ENCODE measurements at places on chromosomes 16 and 17.

GRCh38 chr17:22278302-22279275 lies 586.3 kb downstream of the KCNJ18 start:
- DNase-seq = no peak

- no peak for DNase-seq
Observed at GRCh38 chr17:29574732-29575510, 6.4 kb downstream of the TP53I13 start.

DNA sequence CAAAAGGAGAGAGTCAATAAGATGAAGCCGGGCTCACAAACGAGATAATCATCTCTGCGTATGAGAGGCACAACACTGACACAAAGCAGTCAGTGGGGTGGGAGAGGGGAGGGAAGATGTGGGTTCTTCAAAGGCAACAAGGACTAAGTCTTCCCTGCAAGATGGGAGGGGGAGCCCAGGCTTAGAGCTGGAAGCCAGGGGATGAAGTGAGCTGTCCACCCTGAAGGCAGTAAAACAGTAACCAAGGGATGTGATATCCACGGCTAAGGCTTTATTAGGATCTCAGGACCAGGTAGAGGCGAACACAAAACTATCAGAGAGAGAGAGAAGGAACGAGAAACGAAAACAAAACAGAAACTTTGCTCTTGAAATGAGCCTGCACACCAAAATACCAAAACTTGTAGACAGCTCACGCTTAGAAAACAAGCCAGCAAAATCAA lies 115.9 kb downstream of the DYNLRB2 start:
- no peak for DNase-seq

- DNase-seq = no peak
Observed at GRCh38 chr16:75379339-75379738, 54.0 kb downstream of the CFDP1 start.

DNA sequence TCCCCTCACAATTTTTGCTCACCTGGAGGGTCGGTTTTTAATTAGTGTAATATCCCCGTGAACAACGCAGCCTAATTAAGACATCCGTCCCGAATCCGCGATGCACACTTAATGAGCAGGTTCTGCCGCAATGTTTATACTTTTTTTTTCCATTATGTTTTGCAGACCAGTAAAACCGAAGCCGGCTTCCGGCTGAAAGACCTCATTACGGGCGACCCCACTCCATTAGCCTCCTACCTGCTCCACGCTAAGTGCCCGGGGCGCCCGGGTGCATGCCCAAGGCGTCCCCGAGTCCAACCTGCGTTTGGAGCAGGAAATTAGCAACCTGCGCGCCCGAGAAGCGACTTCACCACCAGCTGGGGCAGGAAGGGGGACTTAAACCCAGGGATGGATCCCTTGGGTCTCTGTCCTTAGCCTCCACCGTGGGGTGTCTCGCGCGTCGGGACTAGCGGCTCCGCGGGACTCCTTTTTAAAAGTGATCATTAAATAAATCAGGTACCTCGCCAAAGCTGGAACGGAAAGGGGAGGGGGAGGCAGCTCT lies 1.7 kb downstream of the RBFOX3 start:
- DNase-seq = no peak

- DNase-seq = no peak
Observed at GRCh38 chr16:74596586-74596985, 10.3 kb downstream of the GLG1 start.

DNA sequence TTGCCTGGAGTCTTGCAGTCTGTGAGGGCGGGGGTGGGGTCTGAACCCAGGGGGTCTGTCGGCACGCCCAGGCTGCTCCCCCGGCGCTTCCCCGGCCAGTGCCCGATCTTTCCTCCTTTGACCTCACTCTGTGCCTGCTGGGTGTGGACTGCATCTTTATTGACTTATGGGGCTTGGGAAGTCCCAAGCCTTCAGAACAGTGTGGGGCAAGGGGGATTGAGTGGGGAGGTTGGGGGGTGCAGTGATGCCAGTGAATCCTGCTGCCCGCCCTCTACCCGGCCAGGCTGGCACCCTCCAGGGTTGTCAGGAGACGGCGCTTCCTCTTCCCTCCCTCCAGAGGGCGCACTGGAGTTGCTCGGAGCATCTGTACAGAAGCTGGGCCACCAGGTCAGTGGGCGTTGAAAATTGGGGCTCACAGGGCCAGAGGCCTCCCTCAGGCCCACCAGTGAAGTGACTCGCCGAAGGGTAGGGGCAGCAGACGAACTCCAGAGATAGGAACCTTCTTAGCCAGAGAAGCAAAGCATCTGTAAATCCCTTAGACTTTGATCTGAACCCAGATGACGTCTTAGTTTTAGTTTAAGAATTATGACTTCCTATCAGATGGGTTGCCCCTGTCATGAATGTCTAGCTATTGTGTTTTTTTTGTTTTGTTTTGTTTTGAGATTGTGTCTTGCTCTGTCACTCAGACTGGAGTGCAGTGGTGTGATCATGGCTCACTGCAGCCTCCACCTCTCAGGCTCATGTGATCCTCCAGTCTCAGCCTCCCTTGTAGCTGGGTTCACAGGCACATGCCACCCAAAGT lies 184.8 kb upstream of the CIBAR2 start:
- DNase-seq = no peak

GRCh38 chr17:27549251-27549893 lies 81.6 kb upstream of the LGALS9 start:
- DNase-seq = no peak

- no peak for DNase-seq
Observed at GRCh38 chr17:45821147-45821546, 23.5 kb upstream of the SPPL2C start.

- peak; percentile 60 for DNase-seq
Observed at GRCh38 chr17:17235212-17236174, 1.5 kb downstream of the FLCN start.

DNA sequence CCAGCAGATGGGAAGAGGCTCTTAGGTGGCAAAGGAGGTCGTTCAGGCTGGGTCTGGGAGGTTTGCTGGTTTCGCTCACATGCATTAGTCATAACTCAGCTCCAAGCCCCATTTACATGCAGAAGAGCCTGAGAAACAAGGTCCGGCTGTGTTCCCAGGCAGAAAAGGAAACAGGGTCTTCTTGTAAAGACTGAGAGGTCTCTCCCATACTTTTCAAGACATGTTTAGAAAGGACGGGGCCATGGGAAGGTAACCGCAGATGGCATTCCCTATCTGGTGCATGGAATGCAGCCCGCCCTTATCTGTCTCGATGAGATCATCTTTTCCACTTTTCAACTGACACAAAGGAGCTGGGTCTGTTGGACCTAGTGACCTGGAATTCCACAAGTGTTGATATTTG lies 389.0 kb upstream of the CDH11 start:
- peak; percentile 53 for DNase-seq

GRCh38 chr17:74045608-74046280 lies 157.7 kb upstream of the RPL38 start:
- DNase-seq = no peak

DNA sequence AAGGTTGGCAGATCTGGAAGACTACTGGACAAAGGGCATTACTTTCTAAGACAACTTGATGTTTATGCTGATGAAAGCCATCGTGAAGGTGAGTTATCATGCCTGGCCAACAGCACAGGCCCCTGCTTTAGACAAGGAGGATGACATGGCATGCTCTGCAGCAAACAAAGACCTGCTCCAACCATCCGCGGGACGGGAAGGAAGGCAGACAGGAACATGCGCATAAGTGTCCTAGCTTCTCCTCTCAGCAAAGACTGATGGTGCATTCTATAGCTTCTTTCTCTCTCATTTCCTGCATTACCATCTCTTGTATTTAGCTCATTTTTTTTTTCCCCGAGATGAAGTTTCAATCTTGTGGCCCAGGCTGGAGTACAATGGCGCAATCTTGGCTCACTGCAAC lies 5.4 kb downstream of the NPLOC4 start:
- no peak for DNase-seq

DNA sequence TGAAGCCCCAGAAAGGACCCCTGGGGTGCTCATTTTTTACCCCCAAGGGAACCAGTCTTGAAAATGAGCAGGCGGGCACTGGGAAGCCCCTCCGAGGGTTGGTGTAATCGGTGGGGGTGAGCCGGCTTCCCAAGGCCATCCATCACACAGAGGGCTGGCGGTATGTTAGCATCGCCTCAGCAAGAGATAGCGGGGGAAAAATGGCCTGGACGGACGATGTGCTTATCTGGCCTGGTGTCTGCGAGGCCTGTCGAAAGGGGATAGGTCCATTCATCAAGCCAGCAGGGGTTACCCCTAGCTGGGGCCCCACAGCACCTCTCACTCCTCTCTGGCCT lies 188.9 kb downstream of the IRF8 start:
- DNase-seq = no peak

GRCh38 chr17:78353834-78354233 lies 6.0 kb downstream of the SOCS3 start:
- DNase-seq = no peak

GRCh38 chr16:85911251-85911930 lies 12.4 kb downstream of the IRF8 start:
- no peak for DNase-seq

DNA sequence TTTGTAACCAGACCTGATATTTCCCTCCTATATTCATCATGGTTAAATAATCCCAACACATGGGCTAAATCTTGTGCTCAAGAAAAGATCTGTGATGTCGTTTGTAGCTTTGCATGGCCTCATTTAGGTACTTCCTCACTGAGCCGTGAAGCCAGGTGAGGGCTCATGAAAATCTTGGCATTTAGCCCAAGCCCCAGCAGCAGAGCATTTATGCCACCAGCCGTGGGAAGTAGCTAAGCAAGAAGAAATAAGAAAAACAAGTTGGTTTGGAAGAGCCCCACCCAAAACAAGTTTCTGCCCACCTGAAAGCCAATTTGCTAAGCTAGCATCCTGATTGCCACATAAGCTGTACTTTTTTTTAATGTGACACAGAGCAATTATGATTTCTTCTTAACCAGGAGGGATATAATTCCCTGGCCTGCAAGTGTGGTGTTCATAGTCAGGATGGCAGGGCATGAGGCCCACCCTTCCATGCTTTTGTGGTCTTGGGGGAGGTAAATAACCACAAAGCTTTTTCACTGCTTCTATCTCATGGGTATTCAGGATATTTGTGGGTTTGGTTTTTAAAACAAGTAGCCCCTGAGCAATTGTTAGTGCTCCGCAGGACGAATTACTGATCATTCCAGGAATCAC lies 10.5 kb downstream of the TMIGD1 start:
- peak; percentile 18 for DNase-seq

DNA sequence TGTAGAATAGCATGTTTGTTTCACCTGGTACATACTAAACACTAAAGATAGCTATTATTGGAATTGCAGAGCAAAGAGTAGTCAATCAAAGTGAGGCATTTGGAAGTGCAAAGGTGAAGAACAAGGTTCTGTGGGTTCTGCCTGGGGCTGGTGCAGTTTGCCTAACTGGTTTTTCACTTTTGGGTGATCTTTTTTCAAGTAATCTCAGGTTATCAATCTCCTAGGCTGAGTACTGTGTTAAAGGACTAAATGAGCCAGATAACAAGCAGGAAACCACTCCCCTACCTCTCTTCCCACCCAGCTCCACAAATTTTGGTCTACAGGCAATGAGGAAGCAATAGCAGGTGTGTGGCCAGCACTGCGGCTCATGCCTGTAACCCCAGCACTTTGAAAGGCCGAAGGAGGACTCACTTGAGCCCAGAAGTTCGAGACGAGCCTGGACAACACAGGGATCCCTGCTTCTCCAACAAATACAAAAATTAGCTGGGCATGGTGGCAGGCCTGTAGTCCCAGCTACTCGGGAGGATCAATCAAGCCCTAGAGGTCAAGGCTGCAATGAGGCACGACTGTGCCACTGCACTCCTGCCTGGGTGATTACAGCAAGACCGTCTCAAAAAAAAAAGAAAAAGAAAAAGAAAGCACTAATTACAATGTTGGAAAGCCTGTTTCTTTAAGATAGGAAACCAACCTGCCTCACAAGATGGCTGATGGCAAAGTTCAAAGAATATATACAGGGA lies 2.0 kb upstream of the NTAN1 start:
- DNase-seq = no peak

GRCh38 chr17:43025766-43026537 lies 921 bp downstream of the RND2 start:
- no peak for DNase-seq

DNA sequence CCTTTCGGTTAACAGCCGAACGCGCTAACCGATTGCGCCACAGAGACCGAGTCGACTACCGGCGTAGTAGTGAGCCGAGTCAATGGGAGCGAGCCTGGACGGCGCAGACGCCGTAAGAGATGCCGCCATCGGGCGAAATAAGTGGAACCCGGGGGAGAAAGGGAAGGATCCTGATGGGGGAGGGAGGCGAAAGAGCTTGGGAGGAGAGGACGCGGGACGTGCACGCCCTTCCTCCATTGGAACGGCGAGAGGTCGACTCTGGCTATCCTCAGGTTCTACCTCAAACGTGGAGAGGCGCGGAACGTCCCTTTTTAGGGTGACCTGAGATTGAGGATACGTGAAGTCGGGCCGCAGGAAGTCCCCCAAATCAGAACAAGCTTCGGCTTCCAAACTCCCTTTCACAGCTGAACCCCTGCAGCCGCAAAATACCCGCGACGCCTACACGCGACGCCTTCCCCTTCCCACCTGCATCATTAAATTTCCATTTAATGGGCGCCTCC lies 683 bp upstream of the PSMB3 start:
- peak; percentile 60 for DNase-seq

DNA sequence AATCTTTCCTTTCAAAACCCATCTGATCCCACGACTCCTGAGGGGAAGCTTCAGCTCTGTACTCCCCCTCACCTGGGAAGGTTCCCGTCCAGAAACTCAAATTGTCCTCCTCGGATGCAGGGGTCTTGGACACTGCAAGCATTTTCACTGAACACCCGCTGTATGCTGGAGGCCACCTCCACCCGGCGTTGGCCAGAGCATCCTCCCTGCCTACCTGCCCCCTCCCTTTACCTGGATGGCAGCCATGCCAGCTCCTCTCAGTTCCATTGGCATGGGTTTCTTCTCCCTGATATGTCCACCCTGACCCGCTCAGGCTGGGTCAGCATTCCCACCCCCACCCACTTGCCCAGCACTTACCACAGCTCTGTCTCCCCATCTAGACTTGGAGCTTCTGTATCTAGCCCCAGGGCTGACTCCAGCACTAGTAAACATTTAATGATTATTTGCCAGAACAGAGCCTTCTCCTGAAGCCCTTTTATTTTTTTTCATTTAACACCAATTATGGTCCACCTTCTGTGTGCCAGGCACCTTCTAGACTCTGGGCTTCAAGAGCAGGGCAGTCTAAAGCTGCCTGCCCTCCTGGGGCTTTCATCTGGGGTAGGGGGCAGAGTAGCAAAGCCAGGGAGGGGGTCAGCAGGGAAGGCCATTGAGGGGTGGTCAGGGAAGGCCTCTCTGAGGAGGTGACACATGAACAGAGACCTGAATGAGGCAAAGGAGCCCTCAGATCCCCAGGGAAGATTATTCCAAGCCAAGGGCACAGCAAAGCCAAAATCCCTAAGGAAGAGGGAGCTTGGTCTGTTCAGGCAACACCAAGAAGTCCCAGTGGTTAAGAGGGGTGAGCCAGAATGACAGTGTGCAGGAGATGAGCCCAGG lies 8.9 kb upstream of the KRT19 start:
- DNase-seq = no peak

DNA sequence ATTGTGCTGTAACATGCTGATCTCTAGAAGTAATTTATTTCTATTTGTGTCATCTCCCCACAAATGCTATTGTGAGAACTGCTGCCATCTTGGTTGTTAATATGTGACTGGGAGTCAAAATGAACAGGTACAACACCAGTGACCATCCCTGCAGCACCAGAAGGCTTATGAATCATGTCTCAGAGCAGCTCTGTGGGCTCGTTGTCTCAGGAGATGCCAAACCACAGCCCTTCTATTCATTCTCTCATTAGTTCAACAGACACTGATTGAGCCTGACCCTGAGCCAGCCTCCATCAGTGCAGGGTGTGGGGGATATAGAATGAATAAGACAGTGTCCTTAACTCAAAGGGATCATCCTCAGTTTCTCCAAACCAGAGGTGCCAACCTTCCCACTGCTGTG lies 92.5 kb downstream of the UTP18 start:
- DNase-seq = no peak
